ENCODE measurements at places on chromosomes 5 and 9.

GRCh38 chr9:95494022-95494415 lies 22.8 kb downstream of the PTCH1 start:
- peak; percentile 56 for DNase-seq

DNA sequence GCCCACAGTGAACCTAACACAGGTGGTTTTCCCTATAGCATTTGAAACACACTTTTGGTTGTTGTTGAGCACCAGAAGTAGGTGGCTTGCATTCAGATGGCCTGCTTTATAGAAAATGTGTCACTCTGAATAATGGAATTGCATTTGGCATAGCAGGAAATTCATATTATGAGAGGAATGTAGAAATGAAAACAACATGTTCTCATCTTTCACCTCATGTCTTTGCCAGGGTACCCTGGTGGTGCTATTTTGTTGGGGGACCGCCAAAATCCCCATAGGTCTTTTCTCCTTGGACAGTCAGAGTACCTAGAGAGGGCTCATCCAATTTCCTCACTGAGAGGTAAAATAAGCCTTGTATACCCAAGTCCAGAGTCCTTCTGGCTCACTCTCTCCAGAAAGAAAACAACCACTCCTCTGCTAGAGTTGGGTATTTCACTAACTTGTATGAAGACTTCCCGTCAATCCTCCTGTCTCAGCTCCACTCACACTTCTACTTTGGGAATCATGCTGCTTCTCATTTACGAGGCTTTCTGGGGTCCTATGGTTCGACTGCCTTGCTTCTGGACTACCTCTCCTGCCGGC lies 67.4 kb downstream of the MRPS27 start:
- no peak for DNase-seq

DNA sequence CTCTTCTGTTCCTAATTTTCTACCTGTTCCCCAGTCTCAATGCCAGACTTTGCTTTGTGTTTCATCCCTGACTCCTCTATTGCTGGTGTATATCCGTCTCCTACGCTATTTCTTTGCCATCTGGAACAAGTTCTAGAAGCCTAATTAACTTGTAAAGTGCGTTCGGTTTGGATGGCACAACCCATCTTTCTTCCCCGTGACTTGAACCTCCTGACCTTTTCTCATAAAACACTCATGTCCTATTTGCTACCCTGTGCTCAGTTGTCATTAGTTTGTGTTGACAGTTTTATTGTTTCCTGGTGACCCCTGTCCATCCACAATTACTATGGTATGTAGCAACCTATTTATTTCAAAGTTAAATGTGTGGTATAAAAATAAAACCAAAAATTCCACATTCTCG lies 323.5 kb downstream of the TLE4 start:
- DNase-seq: no peak

GRCh38 chr9:128787659-128788058 lies 606 bp downstream of the TBC1D13 start:
- DNase-seq: no peak

DNA sequence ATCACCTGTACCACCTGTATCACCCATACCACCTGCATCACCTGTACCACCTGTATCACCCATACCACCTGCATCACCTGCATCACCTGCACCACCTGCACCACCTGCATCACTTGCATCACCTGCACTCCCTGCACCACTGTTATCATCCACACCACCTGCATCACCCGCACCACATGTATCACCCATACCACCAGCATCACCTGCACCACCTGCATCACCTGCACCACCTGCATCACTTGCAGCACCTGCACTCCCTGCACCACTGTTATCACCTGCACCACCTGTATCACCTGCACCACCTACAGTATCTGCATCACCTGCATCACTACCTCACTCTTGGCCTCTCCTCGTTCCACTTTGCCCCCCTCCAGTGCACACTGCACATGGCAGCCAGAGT lies 63.2 kb upstream of the CKMT2 start:
- DNase-seq: no peak

DNA sequence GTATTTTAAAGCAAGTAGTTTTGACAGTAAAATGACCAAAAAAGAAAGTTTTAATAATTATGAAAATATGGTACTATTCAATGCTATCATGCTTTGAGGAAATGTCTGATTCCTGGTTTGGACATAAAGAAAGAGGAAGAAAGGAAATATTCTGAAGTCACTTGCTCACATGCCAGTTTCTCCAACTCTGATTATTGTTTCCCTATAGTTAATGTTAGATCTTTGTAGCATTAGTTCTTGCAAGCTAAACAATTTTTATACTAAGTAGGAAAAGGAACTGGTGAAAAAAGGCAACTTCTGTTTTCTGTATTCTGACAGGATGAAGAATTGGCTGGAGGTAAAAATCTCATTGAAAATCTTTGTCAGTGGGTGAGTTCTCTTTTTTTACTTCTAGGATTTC lies 119.5 kb downstream of the YTHDC2 start:
- DNase-seq: no peak

Data from Peyer's patch (tissue), 4 donors.